T-helper 17 cell (primary cell): ENCODE measurements at places on chromosomes 5 and 9.

GRCh38 chr9:110622368-110622767 is 42.8 kb upstream of the SVEP1 start:
- H3K27ac ChIP-seq: no peak overlapping the region
- H3K4me3 ChIP-seq: no peak overlapping the region
- DNase-seq: no peak
- H3K36me3 ChIP-seq: no peaks in the 10 kb centered on the region
- H3K27me3 ChIP-seq: peaks cover 17% of the 10 kb centered on the region

DNA sequence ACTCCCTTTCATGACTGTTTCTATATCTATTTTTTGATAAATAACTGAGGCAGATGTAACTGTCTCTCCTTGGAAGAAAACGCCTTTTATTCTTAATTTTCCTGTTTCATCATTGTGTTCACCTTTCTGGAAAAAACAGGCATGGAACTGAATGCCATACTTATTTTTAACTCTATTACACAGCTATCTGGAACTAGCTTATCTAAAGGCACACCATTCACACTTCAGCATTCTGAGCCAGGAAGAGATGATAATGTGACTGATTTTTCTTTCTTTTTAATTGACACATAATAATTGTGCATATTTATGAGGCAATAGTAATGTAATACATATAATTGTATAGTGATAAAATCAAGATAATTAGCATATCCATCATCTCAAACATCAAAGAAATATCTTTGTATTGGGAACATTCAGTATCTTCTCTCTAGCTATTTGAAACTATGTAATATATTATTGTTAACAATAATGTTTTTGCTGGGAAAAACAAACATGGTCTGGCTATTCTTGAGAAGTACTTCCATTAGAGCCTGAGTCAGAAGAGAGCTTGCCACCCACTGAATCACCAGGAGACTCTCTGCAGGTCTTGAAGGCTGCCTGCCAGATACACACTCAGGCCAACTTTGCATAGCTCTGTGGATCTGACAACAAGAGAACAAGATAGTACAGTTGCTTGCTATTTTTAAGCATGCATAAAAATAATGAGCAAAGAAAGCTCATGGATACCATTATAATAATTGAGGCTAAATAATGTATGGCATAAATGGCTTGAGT is 501.0 kb upstream of the EDIL3 start:
- H3K27me3 ChIP-seq: no peaks in the 10 kb centered on the region
- no peaks in the 10 kb centered on the region for H3K4me1 ChIP-seq
- DNase-seq: no peak

DNA sequence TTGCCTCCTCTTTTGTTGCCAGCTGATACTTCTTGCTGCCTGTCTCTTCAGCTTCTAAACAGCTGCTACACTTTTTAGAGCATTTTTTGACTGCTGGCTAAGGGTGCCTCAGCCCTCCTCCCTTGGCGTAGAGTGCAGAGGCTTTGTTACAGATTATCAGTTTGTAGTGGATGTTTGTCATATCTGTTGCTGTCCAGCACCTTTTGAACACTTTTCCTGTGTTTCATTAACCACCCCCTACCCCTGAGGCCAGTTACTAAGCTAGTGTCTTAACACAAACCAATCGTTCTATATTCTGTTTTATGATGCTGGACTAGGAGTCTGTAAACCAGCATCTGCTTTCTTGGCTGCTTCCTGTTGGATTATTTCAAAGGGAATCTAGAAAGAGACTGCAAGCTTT is 441.5 kb downstream of the DNAH5 start:
- no peaks in the 10 kb centered on the region for H3K27me3 ChIP-seq
- H3K27ac ChIP-seq: no peak overlapping the region
- no peak overlapping the region for H3K4me3 ChIP-seq

GRCh38 chr9:4700091-4700490 is 20.7 kb downstream of the CDC37L1 start:
- peaks cover 9% of the 10 kb centered on the region for H3K4me1 ChIP-seq
- H3K4me3 ChIP-seq: no peak overlapping the region
- no peak for DNase-seq
- H3K27me3 ChIP-seq: no peaks in the 10 kb centered on the region

- peaks cover 13% of the 10 kb centered on the region for H3K4me1 ChIP-seq
- no peak overlapping the region for H3K4me3 ChIP-seq
- DNase-seq: no peak
- H3K36me3 ChIP-seq: peaks cover 3% of the 10 kb centered on the region
Observed at GRCh38 chr9:136024696-136025316, 63.6 kb upstream of the UBAC1 start.

DNA sequence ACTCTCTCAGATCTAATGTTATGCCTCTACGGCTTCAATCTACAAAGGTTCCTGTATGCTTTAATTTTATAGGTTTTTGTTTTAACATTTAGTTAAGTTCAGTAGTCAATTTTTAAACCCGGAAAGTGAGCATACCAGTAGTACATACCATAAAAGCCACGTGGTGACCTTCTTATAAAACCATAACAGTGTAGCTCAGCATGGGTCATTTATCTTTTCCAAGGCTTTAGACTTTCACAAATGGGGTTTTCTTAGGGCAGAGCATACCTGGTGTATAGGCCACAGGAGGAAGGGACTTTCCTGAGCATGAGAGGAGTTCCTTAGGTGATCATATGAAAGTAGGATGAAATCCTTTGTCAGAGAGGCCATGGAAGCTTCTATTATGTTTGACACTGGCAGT is 23.2 kb downstream of the ECM2 start:
- H3K36me3 ChIP-seq: peaks cover 4% of the 10 kb centered on the region
- no peak for DNase-seq
- no peak overlapping the region for H3K4me3 ChIP-seq
- H3K27me3 ChIP-seq: no peaks in the 10 kb centered on the region

- H3K27me3 ChIP-seq: peaks cover 4% of the 10 kb centered on the region
- no peaks in the 10 kb centered on the region for H3K36me3 ChIP-seq
- DNase-seq: no peak
- H3K27ac ChIP-seq: no peak overlapping the region
- no peaks in the 10 kb centered on the region for H3K4me1 ChIP-seq
Observed at GRCh38 chr5:7628820-7629219, 222.1 kb downstream of the CFAP90 start.

DNA sequence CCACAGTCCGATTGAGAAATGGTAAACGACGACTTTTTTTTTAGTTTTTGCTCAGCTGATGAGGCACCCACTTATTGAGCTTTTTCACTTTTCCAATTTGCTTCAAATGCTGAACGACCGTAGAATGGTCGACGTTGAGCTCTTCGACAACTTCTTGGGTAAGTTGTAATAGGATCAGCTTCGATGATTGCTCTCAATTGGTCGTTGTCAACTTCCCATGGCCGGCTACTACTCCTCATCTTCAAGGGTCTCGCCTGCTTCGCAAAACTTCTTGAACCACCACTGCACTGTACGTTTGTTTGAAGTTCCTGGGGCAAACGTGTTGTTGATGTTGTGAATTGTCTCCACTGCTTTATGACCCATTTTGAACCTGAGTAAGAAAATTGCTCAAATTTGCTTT is 35.7 kb downstream of the NSD1 start:
- H3K4me3 ChIP-seq: no peak overlapping the region
- no peaks in the 10 kb centered on the region for H3K27me3 ChIP-seq
- no peak overlapping the region for H3K27ac ChIP-seq
- H3K4me1 ChIP-seq: peaks cover 13% of the 10 kb centered on the region

GRCh38 chr9:21568484-21568883 is 86.4 kb upstream of the IFNE start:
- DNase-seq: no peak
- H3K27me3 ChIP-seq: peaks cover 47% of the 10 kb centered on the region
- no peak overlapping the region for H3K4me3 ChIP-seq
